ENCODE measurements at places on chromosomes 1 and 21.

GRCh38 chr1:110065841-110066240, 4.6 kb downstream of the ALX3 start:
- no peak for DNase-seq

DNA sequence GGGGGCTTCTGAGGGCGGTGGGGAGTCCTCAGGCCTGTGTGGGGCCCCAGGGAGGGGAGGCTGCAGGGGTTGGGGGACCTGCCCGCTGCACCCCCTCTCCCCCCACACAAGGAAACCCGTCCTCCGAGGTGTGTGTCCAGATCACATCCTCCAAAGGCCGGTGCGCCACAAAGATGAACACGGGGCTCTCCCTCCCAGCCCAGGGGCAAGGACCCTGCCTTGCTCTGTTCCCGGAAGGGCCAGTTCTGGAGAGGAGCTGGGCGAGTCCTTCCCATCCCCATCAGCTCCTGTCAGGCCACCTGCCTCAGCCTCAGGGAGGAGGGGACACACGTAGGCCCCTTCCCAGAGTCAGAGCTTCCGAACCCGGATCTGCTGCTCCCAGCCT, 2.5 kb upstream of the TTLL10 start:
- DNase-seq = no peak

- no peak for DNase-seq
These were observed 22.5 kb downstream of the MMEL1 start for GRCh38 chr1:2610036-2610959.

- DNase-seq = no peak
These were observed 3.5 kb upstream of the TIAM1 start for GRCh38 chr21:31347435-31348032.

Data from iPS-NIHi11 (cell line).